ENCODE measurements at places on chromosomes 2 and 18. TPM values are rescaled to one million over a fixed set of nuclear protein-coding genes. Genes with fewer than 3 reads are reported as not detected.

Gene IL36B
- total RNA-seq, result not detected

Gene HOXD1
- total RNA-seq, result not detected

Gene PRKAG3
- not detected for total RNA-seq

GRCh38 chr18:4544142-4544541 is 89.0 kb upstream of the DLGAP1 start:
- no peak for DNase-seq

- DNase-seq, result no peak
Observed at GRCh38 chr18:13501891-13502290, 224.5 kb downstream of the FAM210A start.

GRCh38 chr2:70371753-70372152 is 69.9 kb upstream of the FAM136A start:
- no peak for DNase-seq

- no peak for DNase-seq
Observed at GRCh38 chr18:34697891-34698290, 12.2 kb upstream of the DTNA start.

GRCh38 chr2:172864182-172864581 is 128.5 kb downstream of the RAPGEF4 start:
- DNase-seq, result no peak
